Stimulated activated CD8-positive, alpha-beta memory T cell treated with anti-CD3 and anti-CD28 coated beads, Interleukin-15, amount 100 ng/mL, for 1 hour (primary cell): ENCODE measurements at places on chromosomes 2 and 18.

GRCh38 chr2:204479557-204479956 lies 65.7 kb upstream of the PARD3B start:
- no peak for DNase-seq

- DNase-seq = no peak
These were observed 45.6 kb upstream of the BZW1 start for GRCh38 chr2:200765995-200766660.

DNA sequence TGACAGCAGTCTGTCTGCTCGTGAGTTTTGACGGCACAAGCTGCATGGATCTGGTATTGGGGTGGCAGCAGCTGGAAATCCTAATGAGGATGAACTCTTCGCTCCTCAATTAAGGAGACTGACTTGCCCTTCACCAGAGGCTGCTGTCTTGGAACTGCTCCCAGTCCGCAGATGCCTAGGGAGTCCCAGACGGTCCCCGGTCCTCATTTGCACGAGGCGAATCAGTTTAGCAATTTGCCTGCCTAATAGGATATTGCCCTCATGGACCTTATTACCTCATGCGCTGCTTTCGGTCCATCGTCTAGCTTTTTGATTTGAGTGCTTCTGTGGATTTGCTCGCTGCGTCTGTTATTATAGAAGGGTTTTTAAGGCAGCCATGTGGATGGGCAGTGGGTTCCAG lies 40.6 kb downstream of the ASAP2 start:
- no peak for DNase-seq

- DNase-seq = no peak
These were observed 11.9 kb upstream of the MSGN1 start for GRCh38 chr2:17804358-17804757.

GRCh38 chr2:218861645-218862318 lies 2.2 kb downstream of the WNT6 start:
- DNase-seq = no peak

GRCh38 chr2:3022841-3023372 lies 354.7 kb downstream of the EIPR1 start:
- DNase-seq = no peak

- DNase-seq = no peak
These were observed 60.0 kb upstream of the KLF7 start for GRCh38 chr2:207225773-207226172.

DNA sequence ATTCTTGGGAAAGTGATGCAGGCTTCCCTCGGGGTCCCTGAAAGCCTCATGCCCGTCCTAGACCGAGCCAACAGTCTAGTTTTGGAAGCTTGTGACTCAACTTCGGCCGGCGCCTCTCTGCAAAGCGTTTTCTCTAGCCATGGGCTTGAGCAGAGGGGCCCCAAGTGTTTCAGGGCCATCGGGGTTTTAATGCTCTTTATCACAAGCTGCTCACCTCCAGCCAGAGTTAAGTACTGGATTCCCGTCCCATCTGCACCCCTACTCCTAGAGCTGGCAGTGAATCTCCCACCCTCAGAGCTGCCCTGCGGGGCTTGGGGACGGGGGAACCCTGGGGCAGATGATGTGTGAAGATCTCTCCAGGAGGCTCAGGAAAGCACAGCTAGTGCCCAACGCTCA lies 7.3 kb downstream of the RAX start:
- no peak for DNase-seq

GRCh38 chr18:69648486-69648885 lies 247.8 kb downstream of the DOK6 start:
- DNase-seq = no peak

GRCh38 chr2:225244933-225245332 lies 154.6 kb upstream of the NYAP2 start:
- DNase-seq = no peak

GRCh38 chr18:73724958-73725357 lies 422.7 kb downstream of the FBXO15 start:
- DNase-seq = no peak

DNA sequence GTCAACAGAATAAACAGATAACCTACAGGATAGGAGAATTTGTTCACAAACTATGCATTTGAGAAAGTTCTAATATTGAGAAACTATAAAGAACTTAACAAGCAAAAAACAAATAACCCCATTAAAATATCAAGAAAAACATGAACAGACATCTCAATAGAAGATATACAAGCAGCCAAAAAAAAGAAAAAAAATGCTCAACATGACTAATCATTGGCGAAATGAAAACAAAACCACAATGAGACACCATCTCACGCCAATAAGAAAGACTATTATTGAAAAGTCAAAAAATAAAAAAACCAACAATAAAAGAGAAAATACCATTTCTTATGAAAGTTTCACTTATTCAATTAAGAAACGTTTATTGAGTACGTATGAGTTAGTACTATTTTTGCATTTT lies 800.5 kb downstream of the CBLN2 start:
- no peak for DNase-seq
